ENCODE measurements at places on chromosomes 1 and 21. TPM values are rescaled to one million over a fixed set of nuclear protein-coding genes. Genes with fewer than 3 reads are reported as not detected.

The SLC44A5 gene
- total RNA-seq, result 0.69 TPM

The KRTAP6-2 gene
- total RNA-seq, result not detected

The SHE gene
- 0.04 TPM for total RNA-seq

The CFHR4 gene
- total RNA-seq, result not detected

The GPR37L1 gene
- total RNA-seq, result not detected

The LIPI gene
- not detected for total RNA-seq

The ADGRL4 gene
- total RNA-seq, result not detected

The KCNT2 gene
- not detected for total RNA-seq

The OR2L5 gene
- not detected for total RNA-seq

The PADI2 gene
- total RNA-seq, result 9.9 TPM

The LIN28A gene
- not detected for total RNA-seq

The PFKFB2 gene
- total RNA-seq, result 10.1 TPM

The KCNC4 gene
- total RNA-seq, result 9.8 TPM

The TCEA3 gene
- not detected for total RNA-seq

The DUSP23 gene
- 15.7 TPM for total RNA-seq

The MMEL1 gene
- total RNA-seq, result not detected

The F13B gene
- not detected for total RNA-seq

The KCNJ9 gene
- total RNA-seq, result not detected

The TMEM82 gene
- not detected for total RNA-seq

The HJV gene
- not detected for total RNA-seq

The IFI44 gene
- 10.4 TPM for total RNA-seq

The VSIG8 gene
- not detected for total RNA-seq

The FMN2 gene
- not detected for total RNA-seq

The OR2AJ1 gene
- not detected for total RNA-seq

The SLAMF6 gene
- 28.7 TPM for total RNA-seq

The LYSMD1 gene
- total RNA-seq, result 5.4 TPM

The PGBD5 gene
- total RNA-seq, result not detected

The FAM177B gene
- total RNA-seq, result 3.5 TPM

The ASPM gene
- 0.46 TPM for total RNA-seq

The SPRR2B gene
- total RNA-seq, result not detected

The NLRP3 gene
- total RNA-seq, result 0.44 TPM

The S100A7A gene
- total RNA-seq, result not detected

The KIF2C gene
- total RNA-seq, result 1.8 TPM

The HES2 gene
- not detected for total RNA-seq

The URB1 gene
- total RNA-seq, result 18.1 TPM

The MTR gene
- 37.1 TPM for total RNA-seq

The PAPPA2 gene
- total RNA-seq, result 0.05 TPM

The FCAMR gene
- total RNA-seq, result not detected

The INTS7 gene
- total RNA-seq, result 19.9 TPM
